ENCODE measurements at places on chromosomes 3 and 15. TPM values are rescaled to one million over a fixed set of nuclear protein-coding genes. Genes with fewer than 3 reads are reported as not detected.

- peaks cover 13% of the 10 kb centered on the region for H3K4me1 ChIP-seq
- H3K4me3 ChIP-seq: no peak overlapping the region
Measured at GRCh38 chr15:75822685-75823278, 20.5 kb upstream of the UBE2Q2 start.

GRCh38 chr3:156797368-156797767, 28.8 kb upstream of the LEKR1 start:
- no peak overlapping the region for H3K4me3 ChIP-seq
- DNase-seq: no peak
- H3K36me3 ChIP-seq: peaks cover 40% of the 10 kb centered on the region
- no peak overlapping the region for H3K27ac ChIP-seq

GRCh38 chr3:154904328-154904727, 175.8 kb upstream of the MME start:
- H3K4me1 ChIP-seq: peaks cover 14% of the 10 kb centered on the region
- DNase-seq: peak; percentile 33
- H3K27me3 ChIP-seq: no peaks in the 10 kb centered on the region
- no peak overlapping the region for H3K4me3 ChIP-seq
- no peak overlapping the region for H3K27ac ChIP-seq
- peaks cover 2% of the 10 kb centered on the region for H3K36me3 ChIP-seq

GRCh38 chr3:52218937-52219650, 6.4 kb downstream of the TLR9 start:
- H3K27me3 ChIP-seq: peaks cover 2% of the 10 kb centered on the region
- no peak for DNase-seq
- H3K27ac ChIP-seq: no peak overlapping the region
- H3K4me1 ChIP-seq: peaks cover 15% of the 10 kb centered on the region
- peaks cover 15% of the 10 kb centered on the region for H3K36me3 ChIP-seq
- H3K4me3 ChIP-seq: no peak overlapping the region

DNA sequence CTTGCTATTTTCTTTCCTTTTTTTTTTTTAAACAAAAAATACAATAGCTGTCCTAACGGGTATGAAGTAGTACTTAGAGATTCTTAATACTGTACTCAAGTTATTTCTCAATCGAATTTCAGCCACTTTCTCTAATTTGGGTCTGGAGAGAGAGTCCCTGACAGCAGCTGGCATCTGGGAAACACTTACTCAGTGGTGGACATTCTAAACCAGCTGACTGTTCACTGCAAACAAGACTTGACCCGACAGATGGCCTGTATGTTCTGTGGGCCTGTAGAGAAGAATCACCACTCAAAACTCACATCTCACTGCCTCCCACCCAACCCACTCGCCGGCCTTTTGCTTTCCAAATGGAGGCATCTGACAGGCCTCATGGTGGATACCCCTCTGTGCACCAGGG, 199.6 kb downstream of the ATP10A start:
- DNase-seq: no peak
- peaks cover 35% of the 10 kb centered on the region for H3K27me3 ChIP-seq
- H3K4me1 ChIP-seq: peaks cover 8% of the 10 kb centered on the region
- no peaks in the 10 kb centered on the region for H3K36me3 ChIP-seq
- H3K4me3 ChIP-seq: no peak overlapping the region
- no peak overlapping the region for H3K27ac ChIP-seq

Gene TTLL13
- not detected for total RNA-seq

Gene ALDH1A2
- total RNA-seq: not detected

Gene MINAR1
- total RNA-seq: 0.46 TPM

Gene REC114
- not detected for total RNA-seq

All from HFFc6 (cell line).